NCI-H1436 treated with DMSO at 0.1 percent for 48 hours (cell line): ENCODE measurements at places on chromosomes 12 and 14.

DNA sequence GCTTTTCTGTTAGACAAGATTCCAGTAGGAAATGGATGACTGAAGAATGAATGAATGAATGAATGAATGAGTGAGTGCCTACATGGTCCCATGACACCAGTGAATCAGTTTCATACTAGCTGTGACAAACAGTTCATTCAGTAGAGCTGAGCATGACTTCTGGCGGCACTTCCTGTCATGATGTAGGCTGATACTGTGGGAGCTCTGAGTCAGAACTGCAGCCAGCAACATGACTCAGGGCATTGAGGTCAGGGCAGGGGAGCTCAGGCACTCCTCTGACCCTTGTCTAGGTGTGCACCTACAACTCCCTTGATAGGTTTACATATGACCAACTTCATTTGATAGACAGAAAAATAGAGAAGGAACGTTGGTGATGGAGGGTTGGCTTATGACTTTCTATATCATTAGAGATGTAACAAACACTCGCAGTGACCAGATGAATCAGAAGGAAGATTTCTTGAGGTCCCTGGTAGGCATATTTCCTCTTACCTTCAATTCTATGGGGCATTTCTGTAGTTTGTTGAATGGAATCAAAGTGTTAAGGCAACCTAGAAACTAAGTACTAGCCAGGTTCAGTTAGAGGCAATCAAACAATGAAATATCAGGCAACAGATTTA lies 139.3 kb upstream of the ARHGAP5 start:
- DNase-seq, result no peak

- no peak for DNase-seq
Observed at GRCh38 chr12:98606359-98606988, 13.0 kb downstream of the SLC25A3 start.

DNA sequence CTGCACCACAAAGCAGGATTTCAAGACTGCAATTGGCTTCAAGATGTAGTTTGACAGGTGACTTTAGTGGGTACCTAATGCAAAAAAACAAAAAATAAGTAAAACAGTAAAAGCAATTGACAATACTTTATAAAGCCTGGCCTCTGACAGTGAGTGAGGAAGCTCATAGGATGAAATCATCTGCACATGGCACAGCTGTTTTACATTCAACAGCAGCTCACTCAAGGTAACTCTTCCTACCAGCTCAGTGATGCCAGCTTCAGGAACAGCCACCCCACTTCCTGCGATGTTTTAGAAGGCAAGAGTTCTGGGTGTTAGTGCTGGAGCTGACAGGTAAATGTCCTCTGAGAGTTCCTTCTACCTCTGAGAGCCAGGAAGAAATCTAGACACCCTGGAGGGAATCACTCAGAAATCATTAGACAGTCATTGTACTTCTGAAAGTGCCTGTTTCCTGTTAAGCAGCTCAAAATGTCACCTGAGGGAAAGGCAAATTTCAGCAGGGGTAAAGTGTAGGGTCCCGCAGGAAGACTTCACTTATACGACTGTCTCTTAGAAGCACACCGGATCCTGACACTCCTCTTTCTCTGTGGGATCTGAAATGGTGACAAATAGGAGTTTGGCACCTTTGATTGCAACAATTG lies 99.9 kb downstream of the FOXN3 start:
- no peak for DNase-seq

GRCh38 chr14:67577909-67578749 lies 21.9 kb downstream of the PIGH start:
- DNase-seq, result no peak

DNA sequence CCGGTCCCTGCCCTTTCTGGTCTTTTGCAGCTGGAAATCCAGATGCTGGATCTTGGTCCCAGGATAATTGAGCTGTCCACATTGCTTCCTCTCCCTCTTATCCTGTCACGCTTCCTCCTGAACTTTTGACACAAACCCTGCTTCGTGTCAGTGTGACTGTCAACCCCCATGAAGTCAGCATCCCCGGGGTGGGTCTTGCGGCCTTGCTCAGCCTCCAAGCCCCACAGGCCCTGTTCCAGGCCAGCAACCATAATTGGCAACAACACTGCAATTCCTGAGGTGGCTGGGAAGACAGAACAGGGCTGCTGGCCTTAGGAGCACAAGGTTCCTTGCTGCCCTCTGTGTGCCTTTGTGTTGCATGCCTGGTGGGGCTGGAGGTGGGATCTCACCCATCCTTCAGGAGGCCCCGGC lies 74.9 kb downstream of the NTF3 start:
- DNase-seq, result no peak

DNA sequence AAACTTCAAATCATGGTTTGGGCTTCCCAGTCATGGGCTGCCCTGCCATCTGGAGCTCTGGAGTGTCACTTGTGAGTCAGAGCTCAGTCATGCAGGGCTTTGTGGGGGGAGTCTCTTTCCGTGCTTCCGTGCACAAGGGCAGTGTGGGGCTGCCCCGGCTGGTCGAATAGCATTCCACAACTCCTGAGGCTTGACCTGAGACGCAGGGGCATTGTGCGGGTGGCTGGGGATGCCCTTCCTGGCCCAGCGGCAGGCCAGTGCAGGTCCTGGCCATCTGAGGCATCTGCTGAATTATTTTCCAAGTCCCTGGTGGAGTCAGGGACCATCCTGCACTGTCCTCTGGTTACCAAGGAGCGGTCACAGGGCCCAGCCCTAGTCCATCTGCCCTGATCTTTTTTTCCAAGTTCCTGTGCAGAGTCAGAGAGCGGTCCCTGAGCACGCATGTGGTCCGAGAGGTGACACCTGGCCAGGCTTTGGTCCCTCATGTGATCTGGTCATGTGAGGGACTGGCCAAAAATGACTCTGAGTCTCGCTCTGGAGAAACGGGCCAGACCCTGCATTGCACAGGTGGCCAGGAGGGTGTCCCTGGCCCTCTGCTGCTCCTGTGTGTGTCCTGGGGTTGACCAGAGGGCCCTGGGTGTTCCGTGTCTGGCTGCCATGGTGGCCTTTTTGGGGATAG lies 167.0 kb upstream of the ALG10B start:
- no peak for DNase-seq

DNA sequence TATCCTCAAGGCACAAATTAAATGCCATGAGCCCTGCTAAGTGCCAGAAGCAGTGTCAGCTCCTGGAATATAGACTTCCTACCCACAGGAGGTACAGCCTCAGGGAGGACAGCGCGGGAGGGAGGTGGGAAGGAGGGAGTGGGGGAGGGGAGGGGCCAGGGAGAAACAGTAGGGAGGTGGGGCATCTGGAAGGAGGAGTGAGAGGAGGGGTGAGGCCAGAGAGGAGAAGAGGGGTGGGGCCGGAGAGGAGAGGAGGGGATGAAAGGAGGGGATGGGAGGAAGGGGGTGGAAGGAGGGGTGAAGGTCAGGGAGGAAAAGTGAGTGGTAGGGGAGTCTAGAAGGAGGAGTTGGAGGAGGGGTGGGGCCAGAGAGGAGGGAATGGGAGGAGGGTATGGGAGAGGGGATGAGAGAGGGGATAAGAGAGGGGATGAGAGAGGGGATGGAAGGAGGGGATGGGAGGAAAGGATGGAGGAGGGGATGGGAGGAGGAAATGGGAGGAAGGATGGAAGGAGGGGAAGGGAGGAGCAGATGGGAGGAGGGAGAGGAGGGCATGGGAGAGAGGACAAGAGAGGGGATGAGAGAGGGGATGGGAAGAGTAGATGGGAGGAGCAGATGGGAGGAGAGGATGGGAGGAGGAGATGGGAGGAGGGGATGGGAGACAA lies 9.2 kb upstream of the CCDC197 start:
- DNase-seq, result no peak

GRCh38 chr12:6784296-6784695 lies 5.0 kb upstream of the CD4 start:
- no peak for DNase-seq

DNA sequence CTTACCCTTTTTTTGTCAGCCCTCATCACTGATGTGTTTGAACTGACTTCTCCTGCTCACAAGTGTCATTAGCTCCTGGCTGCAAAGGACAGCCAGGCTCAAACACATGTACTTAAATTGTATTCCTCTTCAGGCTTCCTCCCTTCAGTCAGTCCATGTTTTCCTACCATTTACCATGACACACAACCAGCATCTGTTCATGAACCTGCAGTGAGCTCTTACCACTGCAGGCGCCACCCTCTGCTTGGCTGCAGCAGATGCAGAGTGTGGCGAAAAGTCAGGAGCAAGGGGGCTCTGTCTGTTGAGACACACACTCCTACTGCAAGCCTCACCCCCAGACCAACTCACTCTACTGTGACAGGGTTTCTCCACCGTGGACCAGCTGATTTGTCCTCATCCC lies 70.2 kb downstream of the TSPAN11 start:
- DNase-seq, result no peak

DNA sequence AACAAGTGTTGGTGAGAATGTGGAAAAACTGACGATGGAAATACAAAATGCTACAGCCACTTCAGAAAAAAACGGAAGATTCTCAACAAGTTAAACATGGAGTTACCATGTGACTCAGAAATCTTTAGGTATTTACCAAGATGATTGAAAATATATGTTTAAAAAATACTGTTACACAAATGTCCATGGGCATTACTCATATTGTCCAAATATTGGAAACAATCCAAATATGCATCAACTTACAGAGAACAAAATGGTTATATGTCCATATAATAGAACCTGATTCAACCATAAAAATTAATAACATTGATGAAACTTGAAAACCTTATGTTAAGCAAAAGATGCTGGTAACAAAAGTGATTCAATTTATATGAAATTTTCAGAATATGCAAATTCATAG lies 1057.7 kb upstream of the TMEM132C start:
- DNase-seq, result no peak

- no peak for DNase-seq
Observed at GRCh38 chr12:49976557-49976956, 3.8 kb downstream of the AQP6 start.

GRCh38 chr14:57796556-57796955 lies 69.3 kb downstream of the SLC35F4 start:
- no peak for DNase-seq

DNA sequence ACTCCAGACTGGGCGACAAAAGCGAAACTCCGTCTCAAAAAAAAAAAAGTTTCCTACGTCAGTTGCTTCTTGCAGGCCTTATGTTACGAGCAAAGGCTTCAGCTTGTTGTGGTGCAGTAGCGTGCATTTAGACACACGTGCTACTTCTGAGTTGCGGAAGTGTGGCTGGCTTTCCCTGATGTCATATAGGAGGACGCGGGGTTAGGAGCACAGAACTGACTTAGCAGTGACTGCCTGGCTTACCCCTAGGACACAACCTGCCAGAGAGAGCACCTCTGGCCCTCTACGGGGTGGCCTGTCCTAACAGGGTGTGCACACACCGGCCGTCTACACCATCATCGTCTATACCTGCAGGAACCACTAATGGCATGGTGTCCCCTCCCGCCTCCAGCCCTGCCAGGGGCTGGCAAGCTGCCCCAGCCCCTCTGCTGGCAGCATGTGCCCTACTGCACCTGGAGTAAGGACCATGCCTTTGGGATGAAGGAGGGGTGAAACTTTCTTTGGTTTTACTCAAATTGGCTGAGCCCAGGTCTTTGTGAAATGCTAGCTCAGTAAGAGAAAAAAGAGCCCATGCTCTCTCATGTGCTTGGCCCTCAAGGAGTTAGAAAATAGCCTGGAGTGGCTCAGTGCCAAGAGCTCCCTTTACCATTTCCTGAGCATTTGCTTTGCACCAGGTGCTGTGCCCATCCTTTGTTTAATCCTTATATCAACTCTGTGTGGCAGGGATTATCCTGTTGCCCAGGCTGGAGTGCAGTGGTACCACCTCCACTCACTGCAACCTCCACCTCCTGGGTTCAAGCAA lies 1.7 kb upstream of the GPR68 start:
- DNase-seq, result peak; percentile 46

DNA sequence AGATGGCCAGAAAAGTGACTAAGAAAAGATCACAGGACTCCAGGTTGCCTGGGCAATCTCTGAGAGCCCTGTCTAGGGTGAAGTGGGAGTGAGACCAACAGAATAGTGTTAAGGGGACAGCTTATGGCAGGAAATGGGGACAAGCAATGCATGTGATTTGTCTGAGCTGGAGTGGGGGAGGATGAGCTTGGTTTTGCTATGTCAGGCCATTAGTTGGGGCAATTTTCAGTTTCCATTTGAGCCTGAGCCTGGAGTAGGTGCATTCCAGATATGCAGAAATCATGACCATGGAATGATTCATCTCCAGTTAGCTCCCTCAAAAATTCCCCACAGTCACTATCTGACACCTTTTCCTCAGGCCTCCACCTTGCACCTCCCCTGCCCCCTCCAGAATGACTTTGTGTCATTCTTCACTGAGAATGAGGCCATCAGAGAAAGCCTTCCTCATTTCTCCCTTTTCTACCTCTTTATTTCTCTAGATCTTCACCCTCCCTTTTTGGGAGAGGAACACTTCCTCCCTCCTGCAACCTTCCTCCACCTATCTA lies 150.9 kb upstream of the PLEKHG7 start:
- no peak for DNase-seq

- DNase-seq, result no peak
Observed at GRCh38 chr14:64281805-64282204, 12.4 kb downstream of the ESR2 start.

- no peak for DNase-seq
Observed at GRCh38 chr12:31369712-31370521, 44.0 kb upstream of the SINHCAF start.

- DNase-seq, result no peak
Observed at GRCh38 chr12:34288963-34289345, 266.7 kb downstream of the ALG10 start.
